ENCODE measurements at places on chromosomes 7 and 10. TPM values are rescaled to one million over a fixed set of nuclear protein-coding genes. Genes with fewer than 3 reads are reported as not detected.

CPN1 gene
- total RNA-seq = not detected

AKR1C8 gene
- not detected for total RNA-seq

C10orf53 gene
- not detected for total RNA-seq

NKX2-3 gene
- total RNA-seq = not detected

ARF5 gene
- total RNA-seq = 214 TPM

CDCA7L gene
- total RNA-seq = 28.4 TPM

PDSS1 gene
- 13.9 TPM for total RNA-seq

SFTPD gene
- total RNA-seq = not detected
